ENCODE measurements at places on chromosomes 3 and 15. TPM values are rescaled to one million over a fixed set of nuclear protein-coding genes. Genes with fewer than 3 reads are reported as not detected.

- DNase-seq: no peak
Observed at GRCh38 chr3:146178006-146178689, 17.2 kb upstream of the PLOD2 start.

RPSA gene
- 2,622 TPM for total RNA-seq

- DNase-seq: no peak
Observed at GRCh38 chr15:97502038-97502437, 458.5 kb upstream of the ARRDC4 start.

- no peak for DNase-seq
Observed at GRCh38 chr3:123423031-123423430, 25.9 kb downstream of the ADCY5 start.

DNA sequence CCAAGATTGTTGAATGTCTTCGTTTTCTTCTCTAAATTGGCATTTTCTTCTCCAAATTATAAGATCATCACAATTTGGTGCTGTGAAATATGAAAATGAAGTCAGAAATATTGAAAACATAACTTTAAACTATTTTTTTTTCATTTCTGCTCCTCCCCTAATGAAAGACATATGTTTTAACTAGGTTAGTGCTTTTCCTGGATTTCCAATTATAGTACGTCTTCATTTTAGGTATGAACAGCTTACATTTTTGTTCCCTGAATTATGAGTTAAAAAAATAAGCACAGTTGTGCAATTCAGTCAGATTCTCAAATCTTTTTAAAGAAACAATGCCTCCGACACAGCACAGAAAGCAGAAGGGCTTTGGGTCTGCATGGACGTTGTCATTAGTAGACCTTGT is 83.5 kb upstream of the CFAP20DC start:
- no peak for DNase-seq

LSAMP gene
- total RNA-seq: not detected

EPHA6 gene
- not detected for total RNA-seq

- DNase-seq: no peak
Observed at GRCh38 chr3:141074529-141074928, 23.4 kb downstream of the SPSB4 start.

LRTM1 gene
- not detected for total RNA-seq

- no peak for DNase-seq
Observed at GRCh38 chr15:75123395-75123794, 78.3 kb upstream of the C15orf39 start.

GRCh38 chr3:60594025-60594424 is 657.2 kb downstream of the FHIT start:
- DNase-seq: no peak

- no peak for DNase-seq
Observed at GRCh38 chr15:66004618-66005262, 135.4 kb downstream of the RAB11A start.

DNA sequence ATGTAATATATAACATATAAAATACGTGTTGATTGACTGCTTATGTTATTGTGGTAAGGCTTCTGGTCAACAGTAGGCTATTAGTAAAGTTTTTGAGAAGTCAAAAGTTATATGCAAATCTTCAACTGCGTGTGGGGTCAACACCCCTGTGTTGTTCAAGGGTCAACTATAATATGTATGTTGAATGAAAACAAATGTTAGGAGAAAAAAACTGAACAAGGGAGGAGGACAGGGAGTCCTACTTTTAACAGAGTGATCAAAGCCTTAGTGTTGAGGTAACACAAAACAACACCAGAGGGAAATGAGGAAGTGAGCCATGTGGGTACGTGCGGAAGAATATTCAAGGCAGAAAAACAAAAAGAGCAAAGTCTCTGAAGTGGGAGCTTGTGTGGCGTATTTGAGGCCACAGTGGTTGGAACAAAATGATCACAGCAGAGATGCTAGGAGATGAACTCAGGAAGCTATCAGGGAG is 62.5 kb downstream of the SFMBT1 start:
- peak; percentile 77 for DNase-seq

DNA sequence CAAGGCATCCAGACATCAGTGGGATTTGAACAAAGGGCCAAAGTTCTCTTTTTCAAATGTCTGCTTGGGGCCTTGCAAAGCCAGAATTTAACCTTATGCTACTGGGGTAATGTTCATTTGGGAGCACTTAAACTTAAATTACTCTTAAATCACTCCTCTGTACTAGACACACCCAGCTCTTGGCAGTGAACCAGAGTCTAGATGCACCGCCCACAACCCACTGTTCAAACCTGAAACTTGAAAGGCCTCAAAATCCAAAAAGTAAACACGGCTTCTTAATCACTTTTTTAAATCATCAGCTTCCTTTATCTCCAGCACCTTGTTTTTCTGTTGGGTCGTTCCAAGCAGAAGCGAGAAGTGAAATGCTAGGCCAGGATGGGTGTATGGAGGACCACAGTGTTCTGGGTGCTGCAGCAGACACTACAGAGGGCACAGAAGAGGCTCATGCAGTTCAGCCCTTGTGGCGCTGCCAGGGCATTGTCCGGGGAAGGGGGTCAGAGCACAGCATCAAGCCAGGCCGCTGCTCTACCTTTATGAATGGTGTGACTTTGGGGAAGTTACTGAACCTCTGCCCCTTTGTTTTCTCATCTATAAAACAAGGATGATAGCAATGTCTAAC is 28.8 kb downstream of the MECOM start:
- no peak for DNase-seq

- no peak for DNase-seq
Observed at GRCh38 chr3:189339996-189340395, 168.2 kb downstream of the TPRG1 start.

- no peak for DNase-seq
Observed at GRCh38 chr15:96612917-96613316, 282.4 kb downstream of the NR2F2 start.

DNA sequence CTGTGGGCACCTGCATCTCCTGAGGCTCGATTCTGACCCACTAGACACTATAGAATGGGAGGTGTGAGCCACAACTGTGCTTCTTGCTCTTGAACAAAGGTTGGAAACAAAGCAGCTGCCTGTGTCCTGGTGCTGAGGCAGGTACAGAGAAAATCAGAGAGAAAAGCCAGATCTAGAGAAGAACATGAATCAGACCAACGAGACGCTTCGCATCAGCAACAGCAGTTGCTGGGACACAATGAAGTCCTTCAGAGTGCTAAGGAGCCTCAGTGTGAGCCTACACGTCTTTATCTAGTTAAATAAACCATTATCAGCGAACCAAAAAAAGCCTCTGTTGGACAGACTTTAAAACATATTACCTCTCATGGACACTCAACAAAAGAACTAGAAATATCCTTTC is 86.3 kb upstream of the MEX3B start:
- DNase-seq: no peak

- DNase-seq: no peak
Observed at GRCh38 chr3:181133832-181134231, 144.3 kb upstream of the DNAJC19 start.

DNA sequence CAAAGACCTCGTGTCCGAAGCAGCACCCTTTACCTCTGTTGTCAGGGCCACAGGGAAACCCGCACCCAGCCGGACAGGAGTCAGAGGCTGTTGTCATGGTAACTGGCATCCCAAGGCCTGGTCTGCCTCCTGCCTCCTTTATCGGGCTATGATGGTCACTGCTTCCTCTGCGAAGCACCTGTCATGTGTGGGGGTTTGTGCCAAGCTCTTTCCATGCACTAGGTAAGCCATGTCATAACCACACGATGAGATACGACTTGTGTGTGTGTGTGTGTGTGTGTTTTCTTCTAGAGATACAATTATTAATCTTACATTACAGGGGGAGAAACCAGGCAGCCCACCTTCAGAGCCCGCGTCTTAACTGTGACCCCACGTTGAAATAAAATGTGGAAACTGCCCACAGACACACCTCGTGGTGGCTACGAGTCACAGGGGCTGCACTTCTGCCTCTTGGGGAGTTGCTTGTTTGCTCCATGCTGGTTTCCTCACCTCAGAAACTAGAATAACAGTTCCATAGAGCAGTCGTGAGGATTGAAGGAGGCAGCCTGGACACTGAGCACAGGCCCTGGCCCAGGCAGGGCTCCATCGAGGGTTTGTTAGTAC is 18.0 kb downstream of the ZDHHC19 start:
- no peak for DNase-seq

DNA sequence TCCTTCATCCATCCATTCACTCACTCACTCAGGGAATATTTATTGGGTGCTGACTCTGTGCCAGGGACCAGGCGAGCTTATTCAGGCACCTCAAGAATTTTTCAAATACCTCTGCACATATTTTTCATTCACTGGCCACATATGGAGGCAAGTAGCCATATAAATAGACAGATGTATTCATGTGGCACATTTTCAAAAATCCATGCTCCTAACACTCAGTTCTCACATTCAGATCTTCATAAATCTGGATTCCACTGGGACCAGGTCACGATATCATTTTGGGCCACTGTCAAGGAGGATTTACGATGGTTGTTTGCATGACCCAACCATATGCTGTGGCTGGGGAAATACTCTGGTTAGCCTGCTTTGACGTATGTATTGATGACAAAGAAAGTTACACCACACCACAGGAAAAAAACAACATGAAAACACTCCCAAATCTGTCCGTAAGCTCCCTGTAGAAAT is 241.8 kb upstream of the LRTM1 start:
- DNase-seq: no peak

DNA sequence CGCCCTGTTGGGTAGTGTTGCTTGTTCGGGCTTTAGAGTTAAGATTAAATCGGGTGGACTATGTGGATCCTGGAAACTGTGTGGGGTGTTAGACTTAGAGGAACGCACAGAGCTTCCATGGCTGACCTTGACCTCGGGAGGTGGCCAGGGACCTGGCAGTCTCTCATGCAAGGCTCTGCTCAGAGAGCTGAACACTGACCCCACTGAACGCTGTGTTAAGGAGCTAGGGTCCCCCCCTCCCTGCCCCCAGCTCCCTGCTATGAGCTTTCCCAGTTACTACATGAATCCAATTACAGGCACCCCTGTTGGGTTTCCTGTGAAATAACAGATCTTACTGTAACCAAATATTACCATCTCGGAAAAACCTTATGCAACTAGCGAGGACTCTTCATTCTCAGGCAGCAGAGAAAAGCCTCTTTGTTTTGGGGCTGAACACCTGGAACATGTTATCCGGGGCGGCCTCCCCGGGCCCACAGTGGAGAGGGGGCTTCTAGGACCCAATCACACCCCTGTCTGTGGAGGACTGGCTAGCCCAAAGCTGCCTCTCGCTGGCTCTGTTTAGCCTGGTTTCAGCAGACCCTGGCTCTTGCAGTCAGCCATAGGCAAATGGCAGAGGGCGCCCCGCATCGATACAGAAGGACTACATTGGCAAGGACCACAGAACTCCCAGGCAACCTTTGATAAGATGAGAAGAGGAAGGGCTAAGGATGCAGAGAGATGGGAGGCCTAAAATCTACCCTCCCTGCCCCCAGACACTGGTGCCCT is 25.8 kb upstream of the ALDH1A3 start:
- DNase-seq: no peak

GRCh38 chr3:71563827-71564226 is 19.7 kb downstream of the FOXP1 start:
- DNase-seq: no peak

ZIC1 gene
- not detected for total RNA-seq

- DNase-seq: no peak
Observed at GRCh38 chr15:91698241-91698640, 155.3 kb upstream of the SLCO3A1 start.

DNA sequence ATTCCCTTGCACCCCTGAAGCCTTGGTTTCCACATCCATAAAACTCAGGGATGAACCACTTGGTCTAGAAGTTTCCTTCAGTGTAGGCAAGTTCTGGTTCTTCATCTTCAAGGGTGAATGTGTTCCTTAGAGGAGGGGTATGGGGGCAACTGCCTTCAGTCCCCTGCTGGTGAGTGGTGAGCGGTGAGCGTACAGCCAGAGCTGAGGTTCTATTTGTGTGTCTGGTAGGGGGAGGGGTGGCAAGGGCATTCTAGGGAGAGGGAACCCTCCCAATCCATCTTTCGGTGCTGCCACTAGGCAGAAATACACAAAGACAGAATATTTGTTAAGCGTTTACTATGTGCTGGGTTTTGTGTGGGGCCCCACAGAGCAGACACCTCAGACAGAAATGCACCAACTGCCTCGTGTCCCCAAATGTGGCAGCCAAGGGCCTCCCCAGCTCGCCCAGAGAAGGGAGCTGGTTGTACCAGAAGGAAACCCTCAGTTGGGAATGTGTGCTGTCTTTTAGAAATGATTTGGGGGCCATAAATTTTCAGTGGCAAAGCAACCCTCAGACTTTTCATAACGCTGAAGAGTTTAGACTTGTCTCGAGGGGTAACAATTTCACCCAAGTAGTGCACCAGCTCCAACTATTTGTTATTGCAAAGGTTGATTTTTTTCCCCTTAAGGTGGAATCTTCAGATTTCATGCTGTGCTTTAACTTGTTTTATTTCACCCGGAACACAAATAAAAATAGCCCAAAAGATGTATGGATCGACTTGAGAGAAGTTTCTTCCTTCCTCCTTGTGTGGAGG is 137.6 kb downstream of the FBLN2 start:
- no peak for DNase-seq

DNA sequence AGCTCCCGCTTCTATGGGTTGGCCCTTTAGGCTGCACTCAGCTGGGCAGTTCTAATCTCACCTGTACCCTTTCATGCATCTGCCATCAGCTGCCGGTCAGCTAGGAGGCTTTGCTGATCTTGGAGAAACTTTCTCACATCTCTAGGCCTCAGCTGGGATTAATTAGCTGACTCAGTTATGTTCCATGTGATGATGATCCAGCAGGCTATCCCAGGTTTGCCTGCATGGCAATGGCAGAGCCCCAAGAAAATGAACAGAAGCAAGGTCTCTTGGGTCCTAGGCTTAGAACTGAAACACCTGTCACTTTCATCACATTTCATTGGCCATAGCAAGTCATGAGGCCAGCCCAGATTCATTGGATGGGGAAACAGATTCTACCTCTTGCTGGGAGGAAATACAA is 304.6 kb upstream of the TBC1D5 start:
- DNase-seq: no peak

DNA sequence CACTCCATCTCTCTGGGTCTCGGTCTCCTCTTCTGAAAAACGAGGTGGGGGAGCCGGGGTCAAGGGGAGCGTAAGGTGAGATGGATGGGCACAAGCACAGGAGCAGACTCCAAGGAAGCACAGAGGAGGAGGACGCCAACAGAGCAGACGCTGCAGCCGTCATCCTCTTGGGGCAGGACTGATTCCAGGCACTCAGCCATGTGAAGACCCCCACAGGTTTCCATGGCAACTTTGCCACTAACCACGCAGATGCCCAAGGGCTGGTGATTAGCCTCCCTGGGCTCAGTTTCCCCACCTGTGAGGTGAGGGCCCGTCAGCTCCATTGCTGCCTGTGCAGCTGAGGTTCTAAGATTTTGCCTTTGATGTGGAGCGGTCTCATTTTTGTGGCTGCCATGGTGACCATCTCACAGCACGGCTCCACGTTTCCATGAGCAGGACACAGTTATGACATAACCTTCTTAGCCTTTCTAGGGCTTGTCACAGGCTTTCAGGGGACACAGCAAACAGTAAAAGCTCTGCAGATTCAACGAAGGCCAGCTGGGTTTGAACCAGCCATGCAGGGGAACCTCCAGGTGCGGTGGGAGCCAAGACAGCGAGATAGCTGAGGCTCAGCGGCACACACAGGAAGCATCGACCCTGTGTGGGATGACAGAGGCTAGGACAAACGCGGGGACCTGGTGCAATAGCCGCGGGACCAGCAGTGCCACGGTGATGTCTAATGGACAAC is 170.3 kb downstream of the NUP210 start:
- DNase-seq: no peak
